ENCODE measurements at places on chromosomes 2 and 18.

DNA sequence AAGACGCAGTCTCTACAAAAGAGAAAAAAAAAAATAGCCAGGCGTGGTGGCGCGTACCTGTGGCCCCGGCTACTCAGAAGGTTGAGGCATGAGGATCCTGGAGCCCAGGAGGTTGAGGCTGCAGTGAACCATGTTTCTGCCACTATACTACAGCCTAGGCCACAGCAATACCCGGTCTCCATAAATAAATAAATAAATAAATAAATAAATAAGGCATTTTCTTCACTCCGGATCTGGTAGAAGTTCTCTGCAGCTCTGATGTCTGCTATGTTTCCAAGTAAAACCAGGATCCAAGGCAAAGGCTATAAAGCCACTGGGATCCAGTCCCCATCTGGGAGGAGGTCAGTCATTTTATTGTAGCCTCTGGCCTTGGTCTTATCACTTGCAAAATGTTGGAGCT lies 15.5 kb downstream of the NFE2L2 start:
- no peak for DNase-seq

DNA sequence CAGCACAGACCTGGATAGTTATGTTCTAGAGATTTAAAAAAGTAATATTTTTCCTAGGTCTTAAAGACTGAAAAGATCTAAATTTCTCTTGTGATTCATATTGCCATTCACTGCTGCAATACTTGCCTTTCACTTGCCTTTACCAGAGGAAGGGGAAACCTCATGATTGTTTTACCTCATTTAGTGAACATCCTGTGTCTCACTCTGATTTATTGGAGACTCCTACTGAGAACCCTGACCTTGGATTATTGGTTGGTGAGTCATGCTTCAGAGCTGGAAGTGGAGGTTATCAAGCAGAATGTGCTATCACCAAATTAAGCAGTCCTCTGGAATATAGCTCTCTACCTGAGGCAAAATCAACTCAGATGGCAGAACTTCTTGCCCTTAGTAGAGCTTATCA lies 500.5 kb downstream of the TSN start:
- no peak for DNase-seq

- DNase-seq = no peak
Measured at GRCh38 chr2:165528691-165529090, 59.2 kb downstream of the CSRNP3 start.

- no peak for DNase-seq
Measured at GRCh38 chr2:233365861-233366520, 11.7 kb downstream of the DGKD start.

- no peak for DNase-seq
Measured at GRCh38 chr2:30732876-30733275, 74.4 kb downstream of the CAPN13 start.

GRCh38 chr2:210862283-210863065 lies 306.1 kb downstream of the CPS1 start:
- no peak for DNase-seq
